Immature natural killer cell (primary cell): ENCODE measurements at places on chromosomes 2 and 18.

GRCh38 chr2:241812730-241813643, 4.0 kb downstream of the NEU4 start:
- no peak for DNase-seq

- no peak for DNase-seq
Measured at GRCh38 chr2:133848111-133848649, 279.9 kb upstream of the NCKAP5 start.

DNA sequence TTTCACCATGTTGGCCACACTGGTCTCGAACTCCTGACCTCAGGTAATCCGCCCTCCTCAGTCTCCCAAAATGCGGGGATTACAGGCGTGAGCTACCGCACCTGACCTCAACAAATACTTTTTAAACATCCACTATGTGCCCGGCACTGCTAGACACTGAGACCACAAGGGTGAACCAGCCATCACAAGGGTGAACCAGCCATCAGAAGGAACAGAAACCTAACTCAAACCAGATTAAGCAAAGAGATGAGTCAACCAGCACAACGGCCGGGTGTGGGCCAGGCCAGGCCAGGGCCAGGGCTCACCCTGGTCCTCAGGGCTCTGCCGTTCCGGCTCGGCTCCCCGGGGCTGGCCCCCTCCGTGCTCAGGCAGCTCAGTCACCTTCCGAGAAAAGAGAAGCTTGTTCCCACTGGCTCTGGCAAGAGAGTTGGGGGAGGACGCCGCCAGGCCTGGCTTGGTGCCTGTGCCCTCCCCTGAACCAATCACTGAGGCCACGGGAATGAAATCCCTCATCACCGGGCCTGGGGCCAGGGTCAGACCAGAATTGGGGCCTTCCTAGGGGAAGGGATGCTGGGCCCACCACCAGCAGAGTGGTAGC, 4.4 kb downstream of the TEX44 start:
- DNase-seq = no peak

DNA sequence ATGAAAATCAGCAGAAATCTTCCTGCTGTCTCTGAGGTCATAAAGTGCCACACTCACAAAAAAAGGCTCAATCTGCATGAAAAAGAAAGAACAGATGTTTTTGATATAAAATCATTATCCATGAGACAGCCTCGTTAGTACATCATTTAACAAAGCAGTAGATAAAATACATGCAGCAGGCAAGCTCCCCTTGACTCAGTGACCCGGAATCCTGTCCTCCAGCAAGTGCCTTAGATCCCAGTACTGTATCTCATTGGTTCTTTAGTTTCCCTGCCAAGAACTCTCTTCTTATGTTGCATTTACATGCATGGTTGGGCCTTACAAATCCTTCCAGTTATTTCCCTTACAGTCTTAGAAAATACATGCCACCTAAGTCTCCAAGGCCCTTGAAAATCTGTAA, 148.9 kb upstream of the CCDC195 start:
- no peak for DNase-seq

DNA sequence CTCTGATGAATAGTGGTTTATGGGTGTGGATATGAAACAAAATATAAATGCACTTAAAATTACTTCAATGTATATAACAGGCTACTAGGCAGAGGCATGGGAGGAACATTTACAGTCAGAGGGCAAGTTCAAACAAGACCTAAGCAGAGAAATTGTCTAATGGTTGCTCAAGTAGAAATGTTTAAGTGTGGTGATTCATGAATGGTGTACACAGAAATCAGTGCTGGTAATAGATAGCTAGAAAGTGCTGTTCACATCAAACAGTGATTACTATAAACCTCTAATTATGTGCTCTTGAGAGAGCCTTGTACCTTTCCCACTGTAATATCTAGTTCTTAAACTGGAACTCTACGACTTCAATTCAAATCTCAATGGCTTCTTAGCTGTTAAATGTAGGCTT, 485.1 kb downstream of the NRXN1 start:
- DNase-seq = no peak
